ENCODE measurements at places on chromosomes 6 and 20. TPM values are rescaled to one million over a fixed set of nuclear protein-coding genes. Genes with fewer than 3 reads are reported as not detected.

The RBM24 gene
- not detected for total RNA-seq

The MAS1 gene
- not detected for total RNA-seq

GRCh38 chr6:87393026-87393622, 14.6 kb upstream of the CFAP206 start:
- no peaks in the 10 kb centered on the region for H3K36me3 ChIP-seq
- no peaks in the 10 kb centered on the region for H3K27me3 ChIP-seq
- peak; percentile 54 for DNase-seq
- no peaks in the 10 kb centered on the region for H3K4me1 ChIP-seq
- no peak overlapping the region for H3K27ac ChIP-seq
- H3K4me3 ChIP-seq, result no peak overlapping the region

DNA sequence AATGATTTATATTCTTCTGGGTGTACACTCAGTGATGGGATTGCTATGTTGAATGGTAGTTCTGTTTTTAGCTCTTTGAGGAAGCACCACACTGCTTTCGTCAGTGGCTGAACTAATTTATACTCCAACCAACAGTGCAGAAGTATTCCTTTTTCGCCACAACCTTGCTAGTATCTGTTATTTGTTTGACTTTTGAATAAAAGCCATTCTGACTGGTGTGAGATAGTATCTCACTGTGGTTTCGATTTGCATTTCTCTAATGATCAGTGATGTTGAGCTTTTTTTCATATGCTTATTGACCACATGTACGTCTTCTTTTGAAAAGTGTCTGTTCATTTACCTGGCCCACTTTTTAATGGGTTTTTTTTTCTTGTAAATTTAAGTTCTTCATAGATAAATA, 583.8 kb upstream of the ARID1B start:
- H3K27ac ChIP-seq, result no peak overlapping the region
- H3K36me3 ChIP-seq, result peaks cover 1% of the 10 kb centered on the region
- H3K27me3 ChIP-seq, result no peaks in the 10 kb centered on the region
- peaks cover 31% of the 10 kb centered on the region for H3K4me1 ChIP-seq
- DNase-seq, result no peak
- no peak overlapping the region for H3K4me3 ChIP-seq

DNA sequence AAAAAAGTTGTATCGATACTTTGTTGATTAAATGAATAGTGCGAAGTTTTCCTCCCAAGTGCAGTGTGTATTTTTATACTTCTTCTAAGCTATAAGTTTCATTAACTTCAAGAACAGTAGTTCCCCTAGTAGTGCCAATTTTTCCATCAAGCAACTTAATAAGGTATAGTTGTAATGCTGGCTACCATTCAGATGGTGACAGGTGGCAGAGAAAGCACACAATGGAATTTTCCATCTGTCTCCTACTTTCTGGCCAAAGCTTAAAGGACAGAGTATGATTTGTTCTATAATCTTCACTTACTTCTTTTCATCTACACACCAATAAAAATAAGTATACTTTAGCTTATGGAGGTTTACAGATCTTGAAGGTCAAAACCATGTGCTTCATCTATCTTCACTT, 431.1 kb downstream of the NKAIN2 start:
- no peaks in the 10 kb centered on the region for H3K36me3 ChIP-seq
- no peaks in the 10 kb centered on the region for H3K4me1 ChIP-seq
- H3K4me3 ChIP-seq, result no peak overlapping the region
- H3K27me3 ChIP-seq, result no peaks in the 10 kb centered on the region
- no peak overlapping the region for H3K27ac ChIP-seq

GRCh38 chr6:37068356-37069270, 63.2 kb downstream of the FGD2 start:
- H3K27ac ChIP-seq, result no peak overlapping the region
- H3K4me3 ChIP-seq, result no peak overlapping the region
- peaks cover 15% of the 10 kb centered on the region for H3K4me1 ChIP-seq
- DNase-seq, result no peak
- H3K27me3 ChIP-seq, result no peaks in the 10 kb centered on the region

DNA sequence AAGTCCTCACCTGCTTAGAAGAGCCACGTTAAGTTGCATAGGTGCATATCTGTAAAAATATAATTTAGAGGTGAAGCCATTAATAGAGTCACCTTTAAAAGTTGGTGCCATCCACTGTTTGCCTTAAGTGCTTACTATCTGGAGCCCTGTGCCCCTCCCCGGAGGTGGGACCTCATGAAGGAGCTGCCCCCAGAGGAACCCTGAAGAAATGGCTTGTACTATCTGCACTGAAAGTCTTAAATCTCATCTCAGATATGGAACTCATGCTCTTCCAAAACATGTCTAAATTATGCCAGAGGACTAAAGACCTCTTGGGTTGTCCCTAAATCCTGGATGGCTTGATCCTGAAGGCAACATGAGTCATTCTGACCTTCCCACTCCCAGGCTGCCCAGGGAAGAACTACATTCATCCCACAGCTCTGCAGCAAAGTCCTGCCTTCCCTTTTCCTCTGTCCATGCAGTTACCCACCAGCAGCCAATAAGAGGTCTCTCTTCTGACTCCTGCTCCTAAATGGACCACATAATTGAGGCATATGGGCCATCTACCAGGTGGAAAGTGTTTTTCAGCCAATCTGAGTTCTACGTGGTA, 85.3 kb downstream of the ASXL1 start:
- H3K27ac ChIP-seq, result peak overlapping the region; percentile 74
- peaks cover 32% of the 10 kb centered on the region for H3K36me3 ChIP-seq
- peak; percentile 39 for DNase-seq
- H3K4me1 ChIP-seq, result peaks cover 42% of the 10 kb centered on the region

DNA sequence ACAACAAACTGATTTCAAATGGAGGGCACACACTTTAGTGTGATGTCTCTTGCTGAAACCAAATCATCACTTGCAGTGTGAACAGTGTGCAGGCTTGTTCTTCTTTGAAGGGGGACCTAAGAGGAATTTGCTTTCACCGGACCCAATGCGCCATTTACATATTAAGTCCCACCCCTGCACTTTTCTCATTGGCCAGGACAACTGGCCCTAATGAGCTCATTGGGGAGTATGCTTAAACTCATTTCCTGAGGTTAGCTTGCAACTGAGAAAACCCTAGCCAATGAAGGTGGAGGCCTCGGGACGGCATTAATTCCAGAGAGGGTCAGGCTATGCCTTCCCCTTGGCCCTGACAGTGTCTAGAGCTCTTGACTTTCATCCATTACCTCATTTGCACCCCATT, 58.7 kb downstream of the VEGFA start:
- no peaks in the 10 kb centered on the region for H3K27me3 ChIP-seq
- no peak overlapping the region for H3K4me3 ChIP-seq
- no peaks in the 10 kb centered on the region for H3K36me3 ChIP-seq
- no peak overlapping the region for H3K27ac ChIP-seq
- no peaks in the 10 kb centered on the region for H3K4me1 ChIP-seq

DNA sequence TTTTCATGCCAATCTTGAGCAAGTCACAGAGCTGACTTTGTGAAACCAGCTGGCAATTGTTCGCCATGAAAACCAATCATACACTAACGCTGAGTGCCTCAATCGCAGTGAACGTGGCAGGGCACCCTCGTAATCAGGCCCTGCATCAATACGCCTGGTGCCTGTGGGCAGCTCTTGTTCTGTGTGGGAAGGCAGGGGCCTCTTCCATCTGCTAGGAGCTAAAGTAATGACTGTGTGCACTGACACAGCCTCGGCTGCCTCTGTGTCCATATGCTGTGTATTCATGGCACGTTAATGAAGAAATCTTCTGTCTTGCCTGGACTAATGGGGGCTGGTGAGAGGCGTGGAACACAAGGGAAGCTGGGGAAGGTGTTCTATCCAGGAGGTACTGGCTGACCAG, 27.8 kb upstream of the SYNDIG1 start:
- H3K4me1 ChIP-seq, result no peaks in the 10 kb centered on the region
- DNase-seq, result no peak
- H3K4me3 ChIP-seq, result no peak overlapping the region

The SIRPG gene
- total RNA-seq, result 45.4 TPM

The AP5S1 gene
- total RNA-seq, result 7.4 TPM

The TSPO2 gene
- total RNA-seq, result not detected

- no peak overlapping the region for H3K27ac ChIP-seq
- H3K27me3 ChIP-seq, result no peaks in the 10 kb centered on the region
- no peak for DNase-seq
- H3K4me3 ChIP-seq, result no peak overlapping the region
- no peaks in the 10 kb centered on the region for H3K36me3 ChIP-seq
Measured at GRCh38 chr6:113364766-113365165, 492.4 kb upstream of the MARCKS start.

DNA sequence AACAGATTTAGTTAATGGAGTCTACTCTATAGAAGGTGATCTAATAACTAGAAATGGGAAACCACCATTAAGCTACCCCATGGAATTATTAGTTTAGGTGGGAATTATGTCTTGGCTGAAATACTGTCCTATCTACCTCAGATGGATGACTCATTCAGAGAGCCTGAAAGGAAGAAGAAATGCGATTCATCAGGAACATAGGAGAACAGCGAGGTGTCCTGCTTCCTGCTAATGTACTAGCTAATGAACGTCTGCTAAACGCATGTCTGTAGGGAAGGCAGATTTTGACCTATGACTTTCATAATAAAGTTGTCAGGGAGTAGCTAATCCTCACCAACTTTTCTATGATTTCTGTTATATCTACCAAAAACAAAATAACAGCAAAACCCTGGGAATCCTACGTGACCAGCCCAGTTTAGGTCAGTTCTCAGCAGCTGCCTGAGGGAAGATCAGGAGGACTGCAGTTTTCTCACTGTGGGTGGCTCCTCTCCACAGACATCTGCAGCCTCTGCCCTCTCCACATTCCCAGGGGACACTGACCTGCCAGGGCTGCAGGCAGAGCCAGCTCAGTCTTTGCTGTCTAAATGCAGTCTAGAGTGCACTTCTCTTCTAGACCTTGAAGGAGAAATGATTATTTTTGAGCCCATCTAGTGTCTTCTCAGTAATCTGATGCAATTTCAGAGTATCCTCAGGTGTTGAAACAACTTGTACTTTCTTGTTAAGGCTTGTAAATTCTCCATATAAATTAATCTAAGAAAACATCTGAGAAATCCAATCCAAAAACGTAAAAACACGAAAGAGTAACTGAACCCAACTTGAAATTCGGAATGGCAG, 18.1 kb upstream of the SFT2D1 start:
- no peaks in the 10 kb centered on the region for H3K4me1 ChIP-seq
- no peak overlapping the region for H3K27ac ChIP-seq
- peaks cover 2% of the 10 kb centered on the region for H3K36me3 ChIP-seq
- peaks cover 14% of the 10 kb centered on the region for H3K27me3 ChIP-seq
- H3K4me3 ChIP-seq, result no peak overlapping the region
- DNase-seq, result no peak

DNA sequence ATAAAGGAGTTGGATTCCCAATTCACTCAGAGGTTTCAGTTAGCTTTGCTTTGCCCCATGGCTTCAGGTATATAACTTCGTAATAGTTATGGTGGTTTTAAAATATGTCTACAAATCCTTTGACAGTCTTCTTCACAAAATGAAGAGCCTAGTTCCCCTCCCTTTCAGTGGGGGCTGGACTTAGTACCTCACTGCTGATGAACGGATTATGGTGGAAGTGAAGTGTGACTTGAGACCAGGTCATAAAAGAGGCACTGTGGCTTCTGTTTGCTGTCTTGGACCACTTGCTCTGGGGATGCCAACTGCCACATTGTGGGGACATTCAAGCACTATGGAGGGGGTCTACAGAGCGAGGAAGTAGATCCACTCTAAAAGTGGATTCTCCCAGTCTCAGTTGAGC, 47.5 kb upstream of the NUP153 start:
- no peaks in the 10 kb centered on the region for H3K27me3 ChIP-seq
- no peak overlapping the region for H3K27ac ChIP-seq
- no peaks in the 10 kb centered on the region for H3K4me1 ChIP-seq
- DNase-seq, result no peak

- no peak overlapping the region for H3K4me3 ChIP-seq
- H3K27ac ChIP-seq, result no peak overlapping the region
- H3K36me3 ChIP-seq, result no peaks in the 10 kb centered on the region
- H3K27me3 ChIP-seq, result no peaks in the 10 kb centered on the region
- H3K4me1 ChIP-seq, result no peaks in the 10 kb centered on the region
Measured at GRCh38 chr6:25713824-25714223, 40.7 kb upstream of the SLC17A4 start.

DNA sequence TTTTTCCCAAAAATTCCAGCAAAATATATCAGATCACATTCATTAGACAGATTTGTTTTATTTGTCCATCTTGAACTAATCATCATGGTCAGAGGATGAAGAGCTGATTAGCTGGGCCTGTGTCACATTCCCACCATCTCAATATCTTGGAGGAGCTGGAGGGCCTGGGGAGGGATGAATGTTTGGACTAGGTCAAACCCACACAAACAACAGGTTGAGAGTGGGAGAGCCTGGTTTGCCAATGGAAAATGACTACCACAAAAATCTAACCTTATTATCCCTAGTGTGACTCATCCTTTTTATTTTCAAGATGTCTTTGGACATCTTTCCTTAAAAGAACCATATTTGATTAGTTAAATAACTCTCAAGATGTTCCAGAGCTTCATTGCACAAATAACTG, 242.4 kb downstream of the OGFRL1 start:
- H3K27ac ChIP-seq, result no peak overlapping the region
- H3K36me3 ChIP-seq, result no peaks in the 10 kb centered on the region
- no peak overlapping the region for H3K4me3 ChIP-seq
- no peaks in the 10 kb centered on the region for H3K4me1 ChIP-seq
- no peak for DNase-seq
- no peaks in the 10 kb centered on the region for H3K27me3 ChIP-seq

DNA sequence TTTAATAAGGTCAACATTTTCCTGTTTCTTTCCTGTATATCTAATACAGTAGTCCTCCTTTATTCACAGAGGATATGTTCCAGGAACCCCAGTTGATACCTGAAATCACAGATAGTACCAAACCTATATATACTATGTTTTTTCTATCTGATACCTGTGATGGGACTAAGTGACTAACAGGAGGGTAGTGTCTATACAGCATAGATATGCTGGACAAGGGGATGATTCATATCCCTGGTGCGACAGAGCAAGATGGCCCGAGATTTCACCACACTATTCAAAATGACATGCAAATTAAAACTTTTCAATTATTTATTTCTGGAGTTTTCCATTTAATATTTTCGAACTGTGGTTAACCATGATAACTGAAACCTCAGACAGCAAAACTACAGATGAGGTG, 281.1 kb downstream of the LAMA2 start:
- H3K27me3 ChIP-seq, result no peaks in the 10 kb centered on the region
- no peaks in the 10 kb centered on the region for H3K36me3 ChIP-seq
- no peak overlapping the region for H3K27ac ChIP-seq
- H3K4me1 ChIP-seq, result no peaks in the 10 kb centered on the region
- no peak for DNase-seq

GRCh38 chr20:9241721-9242427, 173.0 kb downstream of the PLCB4 start:
- no peaks in the 10 kb centered on the region for H3K4me1 ChIP-seq
- H3K4me3 ChIP-seq, result no peak overlapping the region
- no peaks in the 10 kb centered on the region for H3K36me3 ChIP-seq
- H3K27me3 ChIP-seq, result no peaks in the 10 kb centered on the region
- H3K27ac ChIP-seq, result no peak overlapping the region

- H3K4me3 ChIP-seq, result no peak overlapping the region
- no peaks in the 10 kb centered on the region for H3K27me3 ChIP-seq
- H3K27ac ChIP-seq, result no peak overlapping the region
- DNase-seq, result no peak
- H3K36me3 ChIP-seq, result no peaks in the 10 kb centered on the region
- peaks cover 3% of the 10 kb centered on the region for H3K4me1 ChIP-seq
Measured at GRCh38 chr20:37538003-37538402, 10.3 kb upstream of the BLCAP start.

The IRF4 gene
- 439 TPM for total RNA-seq
